ENCODE measurements at places on chromosomes 4 and X. TPM values are rescaled to one million over a fixed set of nuclear protein-coding genes. Genes with fewer than 3 reads are reported as not detected.
A peak's percentile ranks its signal among the peaks of the same experiment; 100 is the strongest.

PNMA6A gene
- total RNA-seq = not detected

DNA sequence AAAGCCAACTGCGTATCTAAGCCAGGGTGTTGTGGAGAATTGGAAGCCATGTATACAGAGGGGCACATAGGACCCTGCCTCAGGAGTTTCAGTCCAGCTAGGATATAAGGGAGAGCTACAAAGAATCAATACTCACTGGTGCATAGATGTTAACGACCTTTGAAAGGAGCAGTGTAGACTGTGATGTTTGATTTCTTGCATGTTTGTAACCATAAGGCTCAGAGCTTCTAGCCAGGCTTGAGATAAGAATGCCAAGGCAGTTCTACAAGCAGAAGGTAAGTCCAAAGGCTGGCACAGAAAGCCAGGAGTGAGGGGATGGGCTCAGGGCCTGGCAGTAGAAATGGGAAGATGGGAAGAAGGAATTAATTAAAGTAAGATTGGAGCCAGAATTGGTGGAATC is 75.7 kb downstream of the CC2D2A start:
- no peak overlapping the region for H3K27ac ChIP-seq
- no peak overlapping the region for H3K4me3 ChIP-seq
- no peaks in the 10 kb centered on the region for H3K4me1 ChIP-seq
- H3K36me3 ChIP-seq = no peaks in the 10 kb centered on the region
- H3K27me3 ChIP-seq = no peaks in the 10 kb centered on the region

- no peaks in the 10 kb centered on the region for H3K36me3 ChIP-seq
- peaks cover 7% of the 10 kb centered on the region for H3K27me3 ChIP-seq
- no peaks in the 10 kb centered on the region for H3K4me1 ChIP-seq
- no peak for DNase-seq
These were observed 631.1 kb upstream of the TENM3 start for GRCh38 chr4:181611946-181612600.

DNA sequence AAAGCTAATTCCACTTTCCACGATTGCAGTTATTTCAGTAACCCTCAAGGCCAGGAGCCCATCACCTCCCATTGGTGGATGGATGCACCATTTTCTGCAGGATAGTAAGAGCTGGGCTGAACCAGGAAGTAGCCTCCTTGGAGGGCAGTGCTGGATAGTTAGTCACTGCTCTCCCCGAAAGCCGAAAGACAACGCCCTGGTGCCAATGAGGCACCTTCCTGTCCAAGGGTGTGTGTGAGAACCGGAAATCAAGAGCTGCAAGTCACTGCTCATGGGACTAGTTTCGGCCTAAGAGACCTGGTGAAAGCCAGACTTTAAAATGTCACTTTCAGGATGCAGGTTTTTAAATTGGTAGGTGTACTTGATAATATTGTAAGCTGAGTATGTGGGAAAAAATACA is 203.8 kb upstream of the HS3ST1 start:
- peaks cover 90% of the 10 kb centered on the region for H3K4me1 ChIP-seq
- H3K27me3 ChIP-seq = no peaks in the 10 kb centered on the region
- DNase-seq = peak; percentile 95
- peak overlapping the region; percentile 94 for H3K27ac ChIP-seq
- no peak overlapping the region for H3K4me3 ChIP-seq

DNA sequence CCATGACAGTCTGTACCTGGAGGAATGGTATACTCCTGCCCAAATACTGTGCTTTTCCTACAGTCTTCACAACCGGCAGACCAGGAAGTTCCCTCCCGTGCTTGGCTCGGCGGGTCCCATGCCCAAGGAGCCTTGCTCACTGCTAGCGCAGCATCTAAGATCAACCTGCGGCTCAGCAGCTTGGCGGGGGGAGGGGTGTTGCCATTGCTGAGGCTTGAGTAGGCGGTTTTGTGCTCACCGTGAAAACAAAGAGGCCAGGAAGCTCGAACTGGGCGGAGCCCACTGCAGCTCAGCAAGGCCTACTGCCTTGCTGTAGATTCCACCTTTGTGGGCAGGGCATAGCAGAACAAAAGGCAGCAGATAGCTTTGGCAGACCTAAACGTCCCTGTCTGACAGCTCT is 152.7 kb downstream of the TEX11 start:
- no peak for DNase-seq
- H3K4me3 ChIP-seq = no peak overlapping the region
- no peaks in the 10 kb centered on the region for H3K27me3 ChIP-seq
- H3K36me3 ChIP-seq = no peaks in the 10 kb centered on the region
- no peaks in the 10 kb centered on the region for H3K4me1 ChIP-seq

Data from HCT116 (cell line).